ENCODE measurements at places on chromosomes 16 and 17.

GRCh38 chr17:32903774-32904673, 23.9 kb upstream of the TMEM98 start:
- no peak for DNase-seq

DNA sequence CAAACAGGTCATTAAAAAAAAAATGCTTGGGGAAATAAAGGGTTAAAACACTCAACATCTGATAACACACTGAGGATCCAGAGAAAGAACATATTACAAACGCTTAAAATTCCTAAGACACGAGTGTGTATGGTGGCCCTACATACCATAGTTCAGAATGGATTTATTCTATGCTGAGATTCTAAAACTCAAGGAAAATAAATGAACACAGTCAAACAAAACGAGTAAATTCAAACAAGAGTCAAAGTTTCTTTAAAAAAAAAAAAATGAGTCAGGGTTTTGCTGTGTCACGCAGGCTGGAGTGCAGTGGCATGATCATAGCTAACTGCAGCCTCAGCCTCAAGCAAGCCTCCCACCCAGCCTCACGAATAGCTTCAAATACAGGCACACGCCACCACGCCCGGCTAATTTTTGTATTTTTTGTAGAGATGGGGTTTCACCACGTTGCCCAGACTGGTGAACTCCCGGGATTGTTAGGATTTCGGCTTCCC, 17.4 kb downstream of the CRK start:
- no peak for DNase-seq

- DNase-seq = no peak
Observed at GRCh38 chr16:49766225-49766624, 89.7 kb downstream of the ZNF423 start.

- DNase-seq = no peak
Observed at GRCh38 chr16:56700631-56701030, 18.4 kb downstream of the MT1X start.

DNA sequence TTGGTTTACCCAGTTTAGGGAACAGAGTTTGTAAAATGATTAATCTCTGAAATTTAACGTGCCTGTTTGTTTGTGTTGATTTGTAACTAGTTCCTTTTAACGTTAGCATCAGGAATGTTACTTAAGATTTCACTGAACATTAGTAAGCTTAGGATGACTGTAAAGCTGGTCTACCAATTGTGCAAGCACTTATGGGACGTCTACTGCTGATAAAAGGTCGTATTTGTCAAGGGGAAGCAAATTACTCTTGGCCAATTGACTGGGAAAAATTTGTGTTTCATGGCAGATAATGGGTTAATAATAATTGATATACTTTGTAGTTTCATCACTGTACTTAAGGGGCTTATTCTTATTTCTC, 11.8 kb downstream of the METTL9 start:
- DNase-seq = no peak

DNA sequence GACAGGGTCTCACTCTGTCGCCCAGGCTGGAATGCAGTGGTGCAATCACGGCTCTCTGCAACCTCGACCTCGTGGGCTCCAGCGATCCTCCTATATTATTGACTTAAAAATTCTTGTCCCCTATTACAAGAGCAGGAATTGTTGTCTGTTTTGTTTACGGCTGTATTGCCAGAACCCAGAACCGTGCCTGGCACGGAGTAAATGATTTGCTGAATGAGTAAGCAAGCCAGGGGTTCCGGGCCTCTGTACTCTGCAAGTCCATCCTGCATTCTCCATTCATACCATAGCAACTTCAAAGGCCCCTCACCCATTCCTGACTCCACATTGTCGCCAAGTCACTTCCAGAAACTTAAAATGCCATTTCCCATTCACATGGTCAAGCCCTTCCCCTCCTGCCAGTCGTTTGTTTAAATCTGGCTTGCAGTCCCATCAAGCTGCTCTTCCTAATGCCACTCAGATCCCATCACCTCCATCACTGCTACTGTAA, 6.9 kb downstream of the ADCY9 start:
- DNase-seq = no peak

DNA sequence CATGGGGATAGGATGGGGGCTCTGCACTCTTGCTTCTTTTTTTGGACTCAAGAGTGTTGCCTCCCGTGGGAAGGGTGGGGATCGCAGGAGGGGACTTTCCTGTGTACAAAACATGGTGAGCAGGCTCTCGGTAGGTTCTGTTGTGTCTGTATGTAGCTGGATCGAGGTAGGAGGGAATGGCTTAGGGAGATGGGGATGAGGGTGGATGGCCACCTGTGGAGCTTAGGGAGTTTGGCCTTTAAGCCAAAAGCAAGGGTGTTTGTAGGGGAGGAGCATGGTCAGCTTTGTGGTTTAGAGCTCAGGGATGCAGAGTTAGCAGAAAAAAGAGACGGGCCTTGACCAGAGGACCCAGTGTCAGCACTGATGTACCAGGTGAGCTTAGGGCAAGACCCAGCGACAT, 11.0 kb upstream of the EDC4 start:
- DNase-seq = no peak

DNA sequence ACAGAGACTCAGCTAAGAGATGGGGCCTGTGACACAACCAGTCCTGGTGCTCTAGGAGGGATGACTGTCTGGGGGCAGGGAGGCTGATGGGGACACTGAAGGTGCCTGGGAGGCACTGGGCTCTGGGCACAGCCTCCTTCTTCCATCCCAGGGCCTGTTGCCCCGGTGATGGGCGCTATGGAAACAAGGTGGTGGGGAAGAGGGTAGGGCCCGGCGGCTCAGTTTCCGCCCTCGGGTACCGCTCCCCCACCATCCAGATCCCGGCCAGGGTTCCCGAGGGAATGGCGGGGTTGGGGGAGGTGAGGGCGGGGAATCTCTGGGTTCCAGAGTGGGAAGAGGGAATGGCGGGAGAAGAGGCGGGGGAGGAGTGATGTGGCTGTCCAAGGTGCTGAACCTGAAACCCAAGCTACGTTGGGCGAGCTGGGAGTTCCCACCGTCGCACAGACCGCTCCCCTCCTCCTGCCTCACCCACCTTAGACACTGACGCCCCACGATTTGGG, 981 bp downstream of the KCNH4 start:
- DNase-seq = peak; percentile 66

- DNase-seq = no peak
Observed at GRCh38 chr17:68569346-68569745, 31.8 kb downstream of the FAM20A start.

DNA sequence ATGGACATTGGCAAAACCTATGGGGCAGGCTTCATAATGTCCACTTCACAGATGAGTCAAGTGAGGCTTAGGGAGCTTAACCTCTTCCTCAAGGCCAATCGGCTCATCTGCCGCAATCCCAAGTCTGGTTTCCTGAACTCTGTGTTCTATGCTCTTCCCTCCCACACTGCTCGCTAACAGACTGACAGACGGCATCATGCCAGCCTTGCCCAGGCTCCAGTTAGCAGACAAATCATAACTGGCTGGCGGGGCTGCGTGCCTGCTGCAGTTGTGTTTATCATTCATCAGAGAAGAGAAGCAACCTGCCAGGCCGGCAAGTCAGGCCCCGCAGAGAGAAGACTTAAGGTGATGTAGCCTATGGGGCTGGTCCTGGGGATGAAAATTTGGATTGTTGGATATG, 216.2 kb upstream of the ASIC2 start:
- no peak for DNase-seq

- DNase-seq = no peak
Observed at GRCh38 chr17:10271106-10271562, 72.7 kb upstream of the GAS7 start.

DNA sequence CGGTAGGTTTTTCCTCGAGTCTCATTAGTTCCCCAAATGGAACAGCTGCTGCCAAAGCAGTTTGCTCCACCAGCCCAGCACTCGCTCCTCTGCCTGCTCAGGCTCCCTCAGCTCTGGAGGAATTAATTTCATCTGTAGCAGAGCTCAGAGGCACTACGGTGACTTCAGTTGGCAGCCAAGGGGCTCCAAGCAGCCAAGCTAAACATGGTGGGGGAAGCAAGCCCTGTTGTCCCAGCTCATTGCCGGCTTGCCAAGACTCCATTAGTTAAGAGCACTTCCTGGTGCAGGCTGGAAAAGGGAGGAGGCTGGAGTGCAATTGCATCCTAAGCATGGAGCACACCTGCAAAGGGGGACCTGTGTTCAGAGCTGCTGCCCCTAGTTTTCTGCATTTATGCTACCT, 78.7 kb upstream of the GPRC5B start:
- DNase-seq = no peak

DNA sequence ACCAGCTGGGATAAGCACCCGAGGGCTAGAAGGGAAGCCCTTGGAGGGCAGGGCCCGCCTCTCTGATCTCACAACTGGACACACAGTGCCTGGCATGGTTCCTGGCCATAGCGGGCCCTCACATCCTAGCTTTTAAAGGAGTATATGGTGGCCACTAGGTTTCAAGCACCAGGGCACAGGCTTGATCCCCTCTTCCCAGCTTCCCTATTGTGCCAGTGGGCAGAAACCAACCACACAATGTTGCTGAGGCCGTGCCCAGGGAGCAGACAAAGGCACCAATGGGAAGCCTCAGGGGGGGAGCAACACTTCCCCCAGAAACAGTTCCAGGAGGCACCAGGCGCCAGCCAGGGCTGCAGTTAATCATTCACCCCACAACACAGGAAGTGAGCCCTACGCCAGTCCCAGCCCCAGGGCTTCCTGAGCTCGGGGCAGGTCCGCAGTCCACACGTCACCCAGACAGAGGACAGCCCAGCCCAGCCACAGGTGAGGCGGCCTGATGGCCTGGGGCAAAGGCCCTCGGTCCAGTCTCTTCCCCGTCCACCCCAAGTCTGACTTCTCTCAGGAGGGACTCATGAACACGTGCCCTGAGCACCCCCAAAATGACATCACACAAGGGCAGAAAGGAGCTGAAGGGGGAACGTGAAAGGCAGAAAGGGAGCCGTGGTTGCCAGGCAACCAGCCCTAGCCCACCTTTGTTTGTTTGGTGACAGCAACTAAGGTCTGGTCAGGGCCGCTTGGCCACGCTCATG, 12.8 kb downstream of the SMIM5 start:
- DNase-seq = peak; percentile 53

DNA sequence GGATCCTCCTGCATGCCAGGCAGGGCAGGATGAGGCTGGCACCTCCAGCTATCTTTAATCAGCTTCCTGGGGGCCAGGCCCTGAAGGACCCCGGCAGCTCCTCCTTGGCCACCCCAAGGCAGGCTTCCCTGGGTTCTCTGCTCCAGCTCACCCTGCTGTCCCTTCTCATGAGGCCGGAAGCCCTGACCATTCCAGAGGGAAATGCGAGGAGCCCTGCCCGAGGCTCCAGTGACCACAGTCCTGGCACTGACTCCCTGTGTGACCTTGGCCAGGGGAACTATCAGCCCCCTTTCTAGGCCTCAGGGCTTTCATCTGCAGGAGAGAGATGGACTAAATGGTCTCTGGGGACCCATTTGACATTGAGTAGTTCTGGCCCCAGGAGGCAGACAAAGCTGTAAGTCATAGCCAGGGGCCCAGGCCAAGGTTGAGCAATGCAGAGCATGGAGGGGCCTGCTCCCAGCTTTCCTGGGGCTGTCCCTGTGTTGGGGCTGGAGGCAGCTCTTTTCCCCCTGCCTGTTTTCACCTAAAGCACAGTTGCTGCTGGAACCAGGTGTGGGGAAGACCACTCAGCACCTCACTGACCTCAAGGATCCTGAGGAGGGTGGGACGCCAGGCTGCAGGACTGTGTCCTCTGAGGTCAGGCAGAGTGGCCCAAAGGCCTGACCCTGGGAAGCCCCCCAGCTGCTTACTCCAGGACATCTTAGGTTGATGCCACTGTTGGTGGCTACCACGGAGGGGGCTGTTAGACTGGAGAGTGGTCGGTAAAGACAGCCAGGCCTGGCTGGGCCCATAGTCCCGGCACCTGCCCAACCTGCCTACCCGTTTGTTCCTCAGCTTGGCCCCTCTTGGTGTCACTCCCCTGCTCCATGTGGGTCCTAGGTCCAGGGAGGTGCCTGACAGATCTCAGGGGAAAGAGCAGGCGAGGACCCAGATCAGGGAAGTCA, 8.1 kb downstream of the KCNH6 start:
- DNase-seq = no peak

- DNase-seq = no peak
Observed at GRCh38 chr16:66269617-66270332, 96.7 kb upstream of the CDH5 start.

Data from COR-L47 (cell line).